ENCODE measurements at places on chromosomes 3 and 15. TPM values are rescaled to one million over a fixed set of nuclear protein-coding genes. Genes with fewer than 3 reads are reported as not detected.

MAGEL2 gene
- not detected for total RNA-seq

CYP1A1 gene
- 0.48 TPM for total RNA-seq

DPPA4 gene
- total RNA-seq, result 0.06 TPM

GLT8D1 gene
- total RNA-seq, result 42.9 TPM

HLTF gene
- 22.3 TPM for total RNA-seq

TEX55 gene
- not detected for total RNA-seq

UPK1B gene
- total RNA-seq, result not detected

STAB1 gene
- total RNA-seq, result not detected

IL17RC gene
- total RNA-seq, result 0.27 TPM

TGM5 gene
- not detected for total RNA-seq

PDCD10 gene
- total RNA-seq, result 92.4 TPM

TTLL13 gene
- 0.44 TPM for total RNA-seq

SMCO1 gene
- not detected for total RNA-seq

HOMER2 gene
- total RNA-seq, result 10.8 TPM

GOLGA6D gene
- total RNA-seq, result not detected

CATSPER2 gene
- total RNA-seq, result 1.2 TPM

CD200R1 gene
- total RNA-seq, result 2.6 TPM

NDUFB5 gene
- 110 TPM for total RNA-seq

PTX3 gene
- not detected for total RNA-seq

FMN1 gene
- 0.04 TPM for total RNA-seq

PRR20G gene
- not detected for total RNA-seq

ABHD6 gene
- 8.6 TPM for total RNA-seq

TWF2 gene
- 123 TPM for total RNA-seq

ZNF774 gene
- 1.1 TPM for total RNA-seq

CILP gene
- 0.04 TPM for total RNA-seq

SUCNR1 gene
- total RNA-seq, result not detected

ARGFX gene
- total RNA-seq, result not detected

KNG1 gene
- total RNA-seq, result not detected

PLA2G4E gene
- not detected for total RNA-seq

MCTP2 gene
- 19.9 TPM for total RNA-seq

PAK6 gene
- 2.3 TPM for total RNA-seq

RAB6B gene
- total RNA-seq, result 0.42 TPM

PCSK6 gene
- 1.3 TPM for total RNA-seq

PPIP5K1 gene
- 30.6 TPM for total RNA-seq

SH3BP5 gene
- total RNA-seq, result 8.5 TPM

All from activated CD8-positive, alpha-beta memory T cell treated with anti-CD3 and anti-CD28 coated beads for 36 hours (primary cell).